ENCODE measurements at places on chromosomes 6 and 20.

GRCh38 chr20:4413314-4414049 is 308.2 kb upstream of the PRND start:
- DNase-seq, result no peak

DNA sequence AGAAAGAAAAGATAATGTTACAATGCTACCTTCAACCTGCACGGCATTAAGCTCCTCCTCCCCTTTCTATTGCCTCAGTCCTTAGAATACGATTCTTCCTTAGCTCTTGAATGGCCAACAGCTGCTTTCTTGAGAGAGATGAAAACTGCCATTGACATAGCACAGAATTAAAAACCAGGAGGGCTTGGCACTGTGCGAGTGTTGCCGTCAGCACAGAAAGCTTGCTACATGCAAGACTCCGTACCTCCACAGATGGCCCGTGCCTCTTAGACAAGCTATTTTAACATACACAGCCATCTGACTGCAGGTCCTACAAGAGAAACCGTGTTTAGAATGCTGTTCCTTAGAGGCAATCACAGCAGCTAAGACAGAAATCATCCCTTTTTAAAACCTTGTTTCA is 51.7 kb downstream of the ALDH5A1 start:
- no peak for DNase-seq

DNA sequence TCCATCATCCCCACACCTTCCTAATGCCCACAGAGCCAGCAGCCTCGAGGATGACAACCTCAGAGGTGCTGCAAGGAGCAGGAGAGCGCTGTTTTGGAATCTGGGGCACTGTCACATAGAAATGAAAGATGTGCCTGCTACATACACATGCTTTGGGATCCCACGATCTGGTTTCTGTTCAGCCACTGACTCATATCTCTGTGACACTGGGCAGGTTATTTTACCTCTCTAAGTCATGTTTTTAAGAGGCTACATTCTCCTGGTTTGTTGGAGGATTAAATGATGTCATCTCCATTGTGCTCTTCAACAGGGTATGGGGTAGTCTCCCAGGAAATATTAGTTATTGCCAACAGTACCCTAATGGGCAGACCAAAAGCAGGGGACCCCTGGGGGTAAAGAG is 32.6 kb upstream of the TAB2 start:
- DNase-seq, result no peak

DNA sequence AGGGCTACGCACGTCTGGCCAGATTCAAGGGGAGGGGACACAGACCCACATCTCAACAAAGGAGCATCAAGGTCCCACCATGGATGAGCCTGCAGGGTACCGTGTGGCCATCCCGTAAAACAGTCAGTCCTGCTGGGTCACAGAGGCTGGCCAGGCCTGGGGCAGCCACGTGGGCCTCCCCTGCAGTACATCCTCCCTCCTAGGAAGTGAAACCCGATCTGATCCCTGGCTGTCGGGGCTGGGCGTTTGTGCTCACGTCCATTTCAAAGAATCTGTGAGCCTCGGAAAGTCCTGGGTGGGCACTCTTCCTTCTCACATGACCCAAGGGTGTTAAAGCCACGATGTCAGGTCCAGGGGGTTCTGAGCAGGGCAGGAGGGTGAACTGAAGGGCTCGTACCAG is 14.3 kb downstream of the SULF2 start:
- no peak for DNase-seq

GRCh38 chr6:1347161-1347560 is 35.3 kb downstream of the FOXQ1 start:
- DNase-seq, result no peak

DNA sequence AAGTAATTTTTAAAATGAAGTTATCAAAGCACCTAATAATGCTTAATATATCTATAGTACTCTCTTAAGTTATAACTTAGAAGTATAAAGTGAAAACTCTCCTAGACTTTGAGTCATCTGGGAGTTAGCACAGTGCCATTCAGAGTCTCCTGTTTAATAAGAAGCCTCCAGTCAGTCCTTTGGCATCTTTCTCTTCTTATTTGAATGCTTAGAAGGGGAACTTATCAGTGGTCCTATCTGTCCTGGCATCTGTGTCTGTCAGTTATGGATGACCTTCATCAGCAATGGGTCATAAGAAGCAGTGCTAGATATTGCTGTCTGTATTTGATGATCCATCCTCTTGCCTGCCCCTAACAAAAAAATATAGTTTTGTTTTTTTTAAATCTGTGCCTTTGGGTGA is 15.2 kb downstream of the TMEM200A start:
- DNase-seq, result no peak

- no peak for DNase-seq
These were observed 39.5 kb downstream of the AHI1 start for GRCh38 chr6:135458051-135458450.

GRCh38 chr20:44613575-44613974 is 31.2 kb downstream of the PKIG start:
- DNase-seq, result no peak

DNA sequence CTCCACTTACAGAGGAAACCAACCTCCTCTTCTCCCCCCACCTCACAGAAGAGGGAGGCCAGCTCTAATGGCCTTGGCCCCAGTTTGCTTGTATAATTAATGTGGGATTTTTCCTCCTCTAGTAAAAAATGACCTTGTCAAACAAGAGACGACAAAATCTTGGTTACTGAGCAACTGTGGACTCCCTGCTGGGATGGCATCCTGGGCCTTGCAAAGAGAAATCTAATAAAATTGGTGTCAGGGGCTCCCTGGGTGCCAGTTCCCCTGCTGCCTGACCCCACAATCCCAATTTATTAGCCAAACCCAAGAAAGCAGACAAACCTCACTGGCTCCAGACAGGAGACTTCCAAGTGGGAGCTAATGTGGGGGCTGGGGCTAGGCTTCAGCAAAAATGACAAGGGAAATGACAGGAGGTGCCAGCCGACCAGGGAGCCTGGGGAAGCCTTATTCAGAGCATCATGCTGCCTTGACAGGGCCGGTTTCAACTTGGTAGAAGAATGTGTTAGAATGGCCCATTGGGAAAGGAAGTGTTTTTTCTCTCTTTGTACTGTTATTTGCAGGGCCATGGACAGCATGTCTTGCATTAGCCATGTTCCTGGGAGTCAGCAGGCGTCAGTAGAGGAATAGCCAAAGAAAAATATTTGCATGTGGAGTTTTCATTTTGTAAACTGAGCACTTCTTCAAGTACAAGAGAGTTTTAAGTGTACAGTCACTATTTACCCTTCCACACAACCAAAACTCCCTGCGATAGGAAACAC is 816.9 kb downstream of the DHX35 start:
- no peak for DNase-seq

GRCh38 chr6:150528648-150529285 is 70.9 kb upstream of the PLEKHG1 start:
- DNase-seq, result no peak

- DNase-seq, result no peak
These were observed 131.5 kb upstream of the KCNK16 start for GRCh38 chr6:39453956-39454524.

Data from hippocampal formation (tissue), 2 donors.